Retinal pigment epithelial cell (primary cell): ENCODE measurements at places on chromosomes 16 and 17.

DNA sequence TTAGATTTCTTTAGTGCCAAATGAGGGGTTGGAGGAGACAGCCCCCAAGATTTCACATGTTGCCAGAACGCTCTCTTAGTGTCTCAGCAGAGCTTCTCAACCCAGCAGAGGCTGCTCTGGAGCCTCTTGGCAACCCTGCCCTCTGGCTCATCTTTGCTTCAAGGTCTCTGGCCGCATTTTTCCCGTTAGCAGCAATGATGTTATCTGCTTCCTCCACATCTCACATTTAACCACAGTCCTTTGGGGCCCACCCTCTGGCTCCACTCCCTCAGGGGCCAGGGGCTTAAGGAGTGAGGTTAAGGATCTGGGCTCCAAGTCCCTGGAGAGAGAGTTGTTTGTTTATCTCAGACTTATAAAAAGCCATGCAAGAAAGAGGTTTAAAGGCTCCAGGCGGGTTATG is 3.3 kb upstream of the XYLT1 start:
- no peak for DNase-seq

- DNase-seq = no peak
These were observed 9.7 kb downstream of the RPUSD1 start for GRCh38 chr16:778447-778846.

DNA sequence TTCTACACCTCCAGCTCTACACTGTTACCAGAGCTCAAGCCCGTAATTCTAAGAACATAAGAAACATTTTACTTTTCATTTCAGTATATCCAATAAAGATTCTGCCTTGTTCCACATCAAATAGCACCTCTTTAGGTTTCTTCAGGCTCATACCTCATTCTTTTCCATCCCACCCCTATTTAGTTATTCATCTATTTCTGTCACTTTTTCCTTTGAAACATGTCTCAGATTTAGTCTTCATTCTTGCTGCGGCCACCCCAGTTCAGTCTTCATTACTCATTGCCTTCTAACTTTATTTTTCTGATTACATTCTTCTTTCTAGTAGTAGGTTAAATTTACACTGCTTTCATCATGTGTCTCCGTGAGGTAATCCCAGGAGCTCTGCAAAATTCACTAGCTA is 33.5 kb downstream of the PPM1E start:
- DNase-seq = no peak

DNA sequence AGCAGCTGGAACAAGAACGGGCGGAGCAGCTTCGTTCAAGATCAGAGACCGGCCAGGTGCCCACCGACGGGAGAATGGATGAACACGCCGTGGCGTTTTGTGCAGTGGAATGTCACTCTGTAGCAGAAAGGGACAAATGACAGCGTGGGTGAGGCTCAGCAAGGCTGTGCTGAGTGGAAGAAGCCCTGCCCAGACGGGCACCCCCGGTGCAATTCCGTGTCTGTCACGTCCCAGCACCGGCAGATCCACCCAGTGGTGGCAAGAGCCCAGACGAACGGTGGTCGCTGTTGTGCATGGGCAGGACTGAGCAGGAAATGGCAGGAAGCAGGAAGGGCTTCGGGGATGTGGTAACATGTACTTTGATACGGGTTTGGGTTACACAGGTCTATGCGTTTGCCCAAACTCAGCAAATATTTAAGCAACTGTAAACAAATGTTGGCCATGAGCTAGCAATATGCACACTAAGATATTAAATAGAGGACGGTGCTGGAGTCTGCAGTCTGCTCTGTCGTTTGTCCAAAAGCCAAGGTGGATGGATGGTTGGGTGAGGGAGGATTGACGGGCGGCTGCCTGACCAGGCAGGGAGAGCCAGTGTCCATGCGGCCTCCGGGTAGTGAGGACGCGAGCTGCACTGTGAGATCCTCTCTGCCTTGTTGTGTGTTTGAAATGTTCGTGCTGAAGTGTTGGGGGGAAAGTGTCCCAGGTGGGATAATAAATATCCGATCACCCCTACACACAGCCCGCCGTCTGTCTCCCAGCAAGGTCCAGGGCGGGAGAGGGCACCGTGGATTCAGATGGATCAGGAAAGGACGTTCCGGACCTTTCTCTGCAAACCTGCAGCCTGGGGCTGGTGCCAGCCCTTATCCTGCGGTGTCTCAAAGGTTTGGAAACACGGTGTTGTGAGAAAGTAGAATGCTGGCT is 48.4 kb downstream of the COX4I1 start:
- no peak for DNase-seq

DNA sequence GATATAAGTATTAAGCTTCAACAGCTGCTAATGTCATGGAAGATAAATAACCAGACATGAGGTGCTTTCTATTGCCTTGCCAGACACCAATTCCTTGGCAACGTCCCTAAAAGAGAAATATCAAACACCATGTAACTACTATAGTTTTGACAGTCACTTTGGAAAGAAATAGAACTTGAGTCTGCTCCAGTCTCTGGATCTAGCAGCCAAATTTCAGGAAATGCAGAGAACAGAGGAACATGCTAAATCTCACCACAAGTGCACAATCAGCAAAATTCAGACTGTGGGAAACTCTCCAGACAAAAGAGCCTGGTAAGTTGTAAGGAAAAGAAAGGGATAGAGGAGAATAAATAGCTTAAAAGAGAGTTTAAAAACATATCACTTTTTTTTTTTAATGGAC is 28.4 kb upstream of the TANC2 start:
- no peak for DNase-seq

GRCh38 chr17:28324781-28325180 is 5.8 kb downstream of the TMEM97 start:
- no peak for DNase-seq

- DNase-seq = no peak
These were observed 23.9 kb downstream of the GPR139 start for GRCh38 chr16:20049831-20050230.

DNA sequence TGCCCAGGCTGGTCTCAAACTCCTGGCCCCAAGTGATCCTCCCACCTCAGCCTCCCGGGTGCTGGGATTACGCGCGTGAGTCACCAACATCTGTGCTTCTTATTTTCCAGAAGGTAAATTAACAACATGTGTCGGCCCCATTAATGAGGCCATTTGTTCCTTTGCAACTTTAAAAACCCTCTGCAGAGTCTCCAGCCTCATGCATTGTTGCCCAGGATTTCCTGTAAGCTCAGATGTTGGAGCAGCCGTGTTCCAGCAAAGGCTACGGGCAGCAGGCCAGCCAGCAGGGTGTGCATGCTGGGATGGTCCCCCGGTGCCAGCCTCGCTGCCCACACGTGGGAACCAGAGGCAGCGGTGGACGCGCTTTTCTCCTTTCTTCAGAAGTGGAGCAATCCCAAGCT is 19.1 kb upstream of the HEXD start:
- DNase-seq = no peak

- no peak for DNase-seq
These were observed 187.8 kb downstream of the RAB11FIP4 start for GRCh38 chr17:31579265-31579664.
